Right lung (tissue), 10 donors: ENCODE measurements at places on chromosomes 11 and 22. TPM values are rescaled to one million over a fixed set of nuclear protein-coding genes. Genes with fewer than 3 reads are reported as not detected.

TTC38 gene
- polyA plus RNA-seq: 34.1 TPM

MMP13 gene
- not detected for polyA plus RNA-seq

TEX54 gene
- polyA plus RNA-seq: not detected

CD3E gene
- 0.66 TPM for polyA plus RNA-seq

GRCh38 chr11:47010179-47010578 is 73.6 kb downstream of the CSTPP1 start:
- DNase-seq: peak; percentile 47

DNA sequence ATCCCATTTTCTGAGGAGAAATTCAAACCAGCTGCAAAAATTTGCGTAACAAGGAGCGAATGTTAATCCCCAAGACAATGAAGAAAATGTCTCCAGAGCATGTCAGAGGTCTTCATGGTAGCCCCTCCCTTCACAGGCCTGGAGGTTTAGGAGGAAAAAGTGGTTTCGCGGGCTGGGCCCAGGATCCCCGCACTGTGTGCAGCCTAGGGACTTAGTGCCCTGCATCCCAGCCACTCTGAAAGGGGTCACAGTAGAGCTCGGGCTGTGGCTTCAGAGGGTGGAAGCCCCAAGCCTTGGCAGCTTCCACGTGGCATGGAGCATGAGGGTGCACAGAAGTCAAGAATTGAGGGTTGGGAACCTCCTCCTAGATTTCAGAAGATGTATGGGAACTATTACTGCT is 87.4 kb downstream of the BRD1 start:
- DNase-seq: no peak

GRCh38 chr11:60767388-60767811 is 10.7 kb downstream of the MS4A15 start:
- no peak for DNase-seq

- no peak for DNase-seq
These were observed 79.0 kb upstream of the HEPHL1 start for GRCh38 chr11:93942176-93942575.

DNA sequence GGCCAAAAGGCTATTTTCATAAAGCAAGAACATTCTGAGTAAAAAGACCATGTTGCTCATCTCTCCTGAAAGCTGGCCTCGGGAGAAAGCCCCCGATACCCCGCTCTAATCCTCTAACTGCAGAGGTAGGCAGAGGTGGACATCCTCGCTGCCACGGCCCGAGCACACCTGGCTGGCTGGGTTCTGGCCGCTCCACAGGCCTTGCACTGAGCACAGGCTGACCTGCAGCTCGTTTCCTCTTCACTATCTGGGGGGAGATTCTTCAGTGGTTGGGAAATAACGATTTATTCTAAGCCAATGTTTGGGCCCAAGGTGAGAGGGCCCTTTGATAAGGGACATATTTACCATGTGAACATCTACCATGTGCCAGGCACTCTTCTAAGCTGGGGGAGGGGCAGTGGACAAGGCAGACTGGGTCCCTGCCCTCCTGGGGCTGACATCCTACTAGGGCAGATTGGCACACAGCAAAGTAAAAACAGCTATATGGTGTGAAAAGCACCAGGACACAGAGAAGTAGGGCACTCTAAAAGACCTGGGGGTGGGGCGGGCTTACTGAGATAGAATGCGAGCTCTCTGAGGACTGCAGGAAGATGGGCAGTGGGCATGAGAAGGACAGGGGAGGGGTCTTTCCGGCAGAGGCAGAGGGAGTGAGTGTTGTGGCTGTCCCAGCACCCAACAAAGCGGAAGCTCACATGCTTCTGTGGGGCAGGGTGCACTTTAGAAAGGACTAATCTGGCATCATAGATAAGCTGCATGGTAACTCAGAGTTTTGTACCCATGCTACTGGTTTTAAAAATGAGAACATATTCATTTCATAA is 65.5 kb upstream of the ARFGAP3 start:
- DNase-seq: no peak

- no peak for DNase-seq
These were observed 41.7 kb upstream of the PLET1 start for GRCh38 chr11:112302226-112302868.

DNA sequence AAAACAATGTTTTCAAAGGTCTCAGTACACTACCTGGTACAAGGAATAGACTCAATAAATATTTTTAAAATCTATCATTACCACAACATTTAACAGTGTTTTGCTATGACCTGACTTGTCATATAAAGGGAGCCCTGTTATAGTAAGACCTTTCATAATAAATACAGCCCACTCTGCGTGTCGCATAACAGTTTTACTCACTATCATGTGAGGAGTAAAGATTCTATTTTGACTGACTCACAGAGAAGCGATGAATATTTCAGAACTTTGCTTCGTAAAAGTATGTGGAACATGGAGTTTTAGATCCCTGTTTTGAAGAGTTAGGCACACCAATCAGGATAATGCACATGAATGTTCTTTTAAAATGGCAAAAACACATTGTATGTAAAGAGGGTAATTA is 531.2 kb downstream of the KCNA4 start:
- no peak for DNase-seq

DNA sequence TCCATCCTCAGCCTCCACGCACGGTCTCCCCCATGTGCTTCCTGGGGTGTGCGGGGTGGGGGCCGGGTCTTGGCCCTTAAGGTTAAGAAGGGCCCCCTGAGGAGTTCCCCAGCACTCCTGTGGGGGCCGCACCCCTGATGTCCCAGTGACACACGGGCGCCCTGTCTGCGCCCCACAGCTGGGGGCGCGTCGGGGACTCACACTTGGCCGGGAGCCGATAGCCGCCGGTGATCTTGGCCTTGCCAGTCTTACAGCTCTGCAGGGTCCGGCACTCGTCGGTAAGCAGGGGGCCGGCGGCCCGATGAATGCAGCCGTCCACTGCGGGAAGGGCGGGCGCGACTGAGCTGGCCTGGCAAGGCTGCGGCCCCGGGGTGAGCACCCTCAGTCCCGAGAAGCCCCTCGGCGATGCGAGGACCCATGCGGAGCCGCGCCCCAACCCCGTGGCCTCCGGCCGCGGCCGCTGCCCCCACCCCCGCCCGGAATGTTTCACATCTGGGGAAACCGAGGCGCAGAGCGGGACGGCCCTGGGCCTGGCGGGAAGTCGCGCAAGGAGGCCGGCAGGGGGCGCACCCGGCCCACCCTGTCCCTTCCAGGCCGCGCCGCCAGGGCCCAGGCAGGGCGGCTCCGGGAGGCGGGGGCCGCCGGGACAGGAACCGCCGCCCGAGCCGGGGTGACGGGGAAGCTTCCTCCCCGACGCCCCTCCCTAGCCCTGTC is 13.9 kb downstream of the OTUB1 start:
- no peak for DNase-seq

- no peak for DNase-seq
These were observed 39.6 kb downstream of the ARHGAP42 start for GRCh38 chr11:100726680-100727079.

DNA sequence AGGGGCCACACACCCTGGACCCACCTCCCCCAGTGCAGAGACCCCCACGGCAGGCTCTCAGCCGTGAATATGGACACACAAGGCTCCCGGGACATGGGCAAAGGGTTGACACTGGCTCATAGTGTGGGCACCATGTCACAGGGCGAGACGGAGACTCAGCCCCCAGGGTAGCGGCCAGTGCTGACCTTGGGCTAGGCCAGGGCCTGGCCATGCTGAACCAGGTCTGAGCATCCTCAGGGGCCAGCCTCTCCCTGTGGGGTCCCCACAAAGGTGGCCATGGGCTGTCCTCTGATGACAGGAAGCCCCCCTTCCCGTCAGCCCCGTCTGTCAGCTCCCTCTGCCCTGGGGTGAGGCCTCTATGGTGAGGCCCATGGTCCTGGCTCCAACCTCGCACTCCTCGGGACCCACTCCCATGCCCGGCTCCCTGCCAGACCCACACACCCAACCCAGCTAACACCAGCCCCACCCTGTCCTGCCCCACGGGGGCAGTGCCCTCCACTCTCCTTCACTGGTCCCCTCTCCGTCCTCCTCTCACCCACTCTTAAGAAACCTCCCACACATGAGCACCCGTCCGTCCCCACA is 19.0 kb upstream of the PRODH start:
- no peak for DNase-seq
